ENCODE measurements at places on chromosomes 3 and 15.

DNA sequence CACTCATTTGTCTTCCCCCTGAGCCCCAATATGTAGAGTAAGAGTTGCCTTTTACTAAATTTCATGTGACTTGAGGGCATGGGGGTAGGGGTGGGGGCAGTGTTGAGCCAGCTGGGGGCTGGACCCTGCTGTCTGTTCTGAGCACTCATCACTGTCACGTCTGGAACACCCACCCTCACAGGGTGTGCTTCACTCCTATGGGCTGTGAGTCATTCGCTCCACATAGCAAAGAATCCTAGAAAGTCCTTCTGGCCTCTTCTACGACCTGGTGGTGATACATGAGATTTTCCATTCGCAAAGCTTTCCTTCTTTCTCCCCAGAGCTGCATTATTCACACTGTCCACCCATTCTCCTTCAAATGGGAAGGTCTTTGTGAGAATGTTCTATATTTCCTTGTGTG lies 43.6 kb upstream of the MGLL start:
- no peak for DNase-seq
- H3K27me3 ChIP-seq: no peaks in the 10 kb centered on the region
- no peak overlapping the region for H3K4me3 ChIP-seq
- no peaks in the 10 kb centered on the region for H3K4me1 ChIP-seq
- no peaks in the 10 kb centered on the region for H3K36me3 ChIP-seq

GRCh38 chr3:196666001-196666867 lies 26.7 kb downstream of the NRROS start:
- no peak overlapping the region for H3K27ac ChIP-seq
- no peaks in the 10 kb centered on the region for H3K36me3 ChIP-seq
- H3K27me3 ChIP-seq: no peaks in the 10 kb centered on the region
- H3K4me1 ChIP-seq: peaks cover under 1% of the 10 kb centered on the region

DNA sequence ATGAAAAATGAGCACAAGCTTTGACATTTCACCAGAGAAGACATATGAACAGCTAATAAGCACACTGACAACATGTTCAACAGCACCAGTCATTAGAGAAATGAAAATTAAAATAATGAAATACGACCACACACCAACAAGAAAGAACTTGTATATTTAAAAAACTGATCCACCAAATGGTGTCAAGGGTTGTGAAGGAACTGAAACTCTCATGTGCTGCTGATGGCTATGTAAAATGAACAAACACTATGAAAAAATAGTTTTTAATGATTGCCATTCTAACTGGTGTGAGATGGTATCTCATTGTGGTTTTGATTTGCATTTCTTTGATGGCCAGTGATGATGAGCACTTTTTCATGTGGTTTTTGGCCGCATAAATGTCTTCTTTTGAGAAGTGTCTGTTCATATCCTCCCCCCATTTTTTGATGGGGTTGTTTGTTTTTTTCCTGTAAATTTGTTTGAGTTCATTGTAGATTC lies 193.8 kb downstream of the SCAPER start:
- H3K4me3 ChIP-seq: no peak overlapping the region
- no peak for DNase-seq
- no peaks in the 10 kb centered on the region for H3K27me3 ChIP-seq
- H3K27ac ChIP-seq: no peak overlapping the region
- H3K4me1 ChIP-seq: no peaks in the 10 kb centered on the region
- H3K36me3 ChIP-seq: peaks cover 15% of the 10 kb centered on the region

GRCh38 chr3:9784965-9785364 lies 7.3 kb downstream of the TADA3 start:
- no peaks in the 10 kb centered on the region for H3K27me3 ChIP-seq
- peaks cover 85% of the 10 kb centered on the region for H3K36me3 ChIP-seq
- peaks cover 4% of the 10 kb centered on the region for H3K4me1 ChIP-seq
- no peak overlapping the region for H3K4me3 ChIP-seq
- no peak overlapping the region for H3K27ac ChIP-seq

- H3K36me3 ChIP-seq: no peaks in the 10 kb centered on the region
- H3K27me3 ChIP-seq: no peaks in the 10 kb centered on the region
- H3K4me1 ChIP-seq: no peaks in the 10 kb centered on the region
- H3K27ac ChIP-seq: no peak overlapping the region
Measured at GRCh38 chr3:7950890-7951289, 550.7 kb upstream of the LMCD1 start.

DNA sequence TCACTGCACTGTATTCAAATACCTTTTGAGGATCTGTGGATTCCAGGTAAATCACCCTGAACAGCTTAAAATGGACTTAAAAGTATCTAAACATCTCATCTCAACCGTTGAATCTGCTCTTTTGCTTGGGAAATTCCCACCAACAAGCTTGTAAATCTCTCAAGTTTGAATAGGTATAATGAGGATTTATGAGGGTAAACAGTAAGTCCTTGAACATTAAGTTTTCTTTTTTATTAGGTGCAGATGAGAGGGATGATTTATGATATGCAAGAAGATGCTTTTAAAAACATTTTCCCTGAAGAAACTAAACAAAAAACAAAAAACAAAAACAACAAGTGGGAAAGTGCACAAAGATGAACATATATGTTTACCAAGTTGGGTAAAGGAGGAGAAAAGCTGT lies 290.6 kb downstream of the ROBO1 start:
- H3K4me3 ChIP-seq: no peak overlapping the region
- DNase-seq: no peak
- H3K36me3 ChIP-seq: no peaks in the 10 kb centered on the region
- H3K4me1 ChIP-seq: no peaks in the 10 kb centered on the region
- no peaks in the 10 kb centered on the region for H3K27me3 ChIP-seq

DNA sequence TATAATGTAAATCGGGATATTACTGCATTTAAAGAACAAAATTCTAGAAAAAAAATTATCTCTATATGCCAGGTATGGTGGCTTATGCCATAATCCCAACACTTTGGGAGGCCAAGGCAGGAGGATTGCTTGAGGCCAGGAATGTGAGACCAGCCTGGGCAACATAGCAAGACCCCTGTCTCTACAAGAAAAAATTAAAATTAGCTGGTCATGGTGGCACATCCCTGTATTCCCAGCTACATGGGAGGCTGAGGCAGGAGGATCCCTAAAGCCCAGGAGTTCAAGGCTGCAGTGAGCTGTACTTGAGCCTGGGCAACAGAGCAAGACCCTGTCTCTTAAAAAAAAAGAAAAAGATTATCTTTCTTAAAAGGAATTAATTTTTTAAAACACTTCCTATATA lies 12.8 kb downstream of the SENP7 start:
- H3K36me3 ChIP-seq: peaks cover 11% of the 10 kb centered on the region
- H3K4me1 ChIP-seq: no peaks in the 10 kb centered on the region
- DNase-seq: no peak
- H3K27ac ChIP-seq: no peak overlapping the region
- no peak overlapping the region for H3K4me3 ChIP-seq

DNA sequence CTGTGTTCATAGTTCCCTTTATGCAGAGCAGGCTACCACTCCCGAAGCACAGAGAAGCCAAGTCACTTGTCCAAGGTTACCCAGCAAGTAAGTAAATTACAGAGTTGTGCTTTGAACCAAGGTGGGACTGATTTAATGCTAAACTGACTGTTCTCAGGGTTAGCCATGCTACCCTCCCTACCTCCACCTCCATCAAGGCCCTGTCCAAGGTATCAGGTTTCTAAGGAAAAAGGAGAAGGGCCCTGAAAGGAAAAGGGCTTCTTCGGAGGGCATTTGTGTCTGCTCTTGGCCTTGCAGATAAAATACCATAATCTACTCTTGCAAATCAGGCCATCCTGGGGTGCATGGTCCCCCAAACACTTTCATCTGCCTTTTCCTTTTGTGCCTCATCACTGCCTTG lies 288.1 kb upstream of the LRRFIP2 start:
- no peak overlapping the region for H3K4me3 ChIP-seq
- H3K4me1 ChIP-seq: peaks cover 16% of the 10 kb centered on the region
- H3K27ac ChIP-seq: no peak overlapping the region

DNA sequence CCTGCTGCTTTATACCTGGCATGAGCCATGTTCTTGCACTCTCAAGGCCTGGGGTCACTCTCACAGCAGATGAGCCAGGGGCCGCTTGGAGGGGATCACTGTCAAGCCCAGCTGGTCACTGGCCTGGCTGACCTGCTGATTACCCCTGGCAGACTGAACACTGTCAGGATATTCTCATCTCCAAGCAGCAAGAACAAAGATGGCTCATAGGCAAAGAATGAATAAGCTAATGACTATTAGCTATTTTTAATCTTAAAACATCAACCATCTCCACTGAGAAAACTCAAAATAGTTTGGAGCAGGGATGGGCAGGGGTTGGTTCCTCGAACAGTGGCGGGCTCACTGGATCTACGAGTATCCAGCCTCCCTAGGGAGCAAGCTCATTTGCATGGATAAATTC lies 64.4 kb upstream of the ACAN start:
- no peaks in the 10 kb centered on the region for H3K4me1 ChIP-seq
- no peak overlapping the region for H3K27ac ChIP-seq
- DNase-seq: no peak
- H3K27me3 ChIP-seq: peaks cover 10% of the 10 kb centered on the region
- H3K4me3 ChIP-seq: no peak overlapping the region
- no peaks in the 10 kb centered on the region for H3K36me3 ChIP-seq

DNA sequence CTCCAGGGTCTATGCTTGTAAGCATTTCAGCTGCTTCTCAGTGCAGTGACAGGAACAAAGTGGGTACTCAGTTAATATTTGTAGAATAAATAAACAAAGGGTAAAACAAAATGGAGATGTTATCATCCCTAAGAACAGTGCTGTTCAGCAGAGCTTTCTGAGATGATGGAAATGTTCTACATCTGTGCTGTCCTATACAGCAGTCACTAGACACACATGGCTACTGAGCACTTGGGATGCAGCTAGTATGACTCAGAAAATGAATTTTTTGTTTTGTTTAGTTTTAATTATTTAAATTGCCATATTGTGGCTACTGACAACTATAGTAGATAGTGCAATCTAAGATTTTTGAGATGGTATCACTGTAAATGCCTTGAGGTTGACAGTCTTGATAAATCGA lies 283.8 kb upstream of the ADAMTS9 start:
- H3K4me3 ChIP-seq: no peak overlapping the region
- no peaks in the 10 kb centered on the region for H3K27me3 ChIP-seq
- no peaks in the 10 kb centered on the region for H3K4me1 ChIP-seq
- no peak for DNase-seq
- no peaks in the 10 kb centered on the region for H3K36me3 ChIP-seq

DNA sequence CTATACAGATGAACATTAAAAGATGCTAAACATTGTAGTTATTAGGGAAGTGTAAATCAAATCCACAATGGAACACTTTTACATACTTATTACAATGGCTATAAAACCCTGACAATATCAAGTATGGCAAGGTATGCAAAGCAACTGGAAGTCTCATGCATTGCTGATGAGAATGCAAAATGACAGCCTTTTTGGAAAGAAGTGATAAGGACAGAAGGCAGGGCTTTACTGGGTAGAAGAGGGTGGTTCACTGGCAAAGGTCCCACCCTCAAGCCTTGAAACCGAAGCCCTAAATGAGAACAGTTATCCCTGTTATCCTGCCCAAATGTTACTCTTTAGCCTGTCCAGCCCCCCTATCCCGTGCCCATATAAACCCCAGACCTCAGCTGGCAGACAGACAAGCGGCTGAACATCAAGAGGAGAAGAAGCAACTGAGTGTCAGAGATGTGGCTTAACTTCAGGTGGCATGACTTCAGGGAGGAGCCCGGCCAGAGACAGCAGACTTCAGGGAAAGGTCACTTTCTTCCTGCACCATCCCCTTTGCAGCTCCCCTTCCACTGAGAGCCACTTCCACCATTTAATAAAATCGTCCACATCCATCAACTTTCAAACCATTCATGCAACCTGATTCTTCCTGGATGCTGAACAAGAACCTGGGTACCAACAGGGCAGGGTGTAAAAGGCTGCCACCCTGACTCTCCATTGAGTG lies 732 bp upstream of the GCSAM start:
- H3K36me3 ChIP-seq: no peaks in the 10 kb centered on the region
- no peak for DNase-seq
- H3K27me3 ChIP-seq: no peaks in the 10 kb centered on the region
- no peak overlapping the region for H3K27ac ChIP-seq

DNA sequence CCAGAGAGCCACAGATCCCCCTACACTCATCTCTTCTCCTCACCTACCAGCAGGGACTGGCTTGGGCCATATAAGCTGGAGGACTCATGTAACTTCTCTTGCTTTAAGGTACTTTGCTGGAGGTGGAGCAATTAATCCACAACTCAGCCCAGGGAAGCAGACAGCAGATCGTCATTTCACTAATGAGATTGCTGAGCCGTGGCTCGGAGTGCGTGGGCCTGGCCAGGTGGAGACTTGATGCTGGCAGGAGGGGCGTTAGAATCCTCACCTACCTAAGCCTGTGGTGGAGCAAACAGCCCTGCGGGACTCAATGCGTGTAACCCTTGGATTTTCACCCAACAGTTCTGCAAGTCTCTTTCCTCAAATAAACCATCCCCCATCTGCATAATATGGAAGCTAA lies 253.2 kb downstream of the RORA start:
- no peak for DNase-seq
- no peaks in the 10 kb centered on the region for H3K27me3 ChIP-seq
- no peaks in the 10 kb centered on the region for H3K36me3 ChIP-seq
- H3K4me3 ChIP-seq: no peak overlapping the region
- peaks cover 7% of the 10 kb centered on the region for H3K4me1 ChIP-seq

DNA sequence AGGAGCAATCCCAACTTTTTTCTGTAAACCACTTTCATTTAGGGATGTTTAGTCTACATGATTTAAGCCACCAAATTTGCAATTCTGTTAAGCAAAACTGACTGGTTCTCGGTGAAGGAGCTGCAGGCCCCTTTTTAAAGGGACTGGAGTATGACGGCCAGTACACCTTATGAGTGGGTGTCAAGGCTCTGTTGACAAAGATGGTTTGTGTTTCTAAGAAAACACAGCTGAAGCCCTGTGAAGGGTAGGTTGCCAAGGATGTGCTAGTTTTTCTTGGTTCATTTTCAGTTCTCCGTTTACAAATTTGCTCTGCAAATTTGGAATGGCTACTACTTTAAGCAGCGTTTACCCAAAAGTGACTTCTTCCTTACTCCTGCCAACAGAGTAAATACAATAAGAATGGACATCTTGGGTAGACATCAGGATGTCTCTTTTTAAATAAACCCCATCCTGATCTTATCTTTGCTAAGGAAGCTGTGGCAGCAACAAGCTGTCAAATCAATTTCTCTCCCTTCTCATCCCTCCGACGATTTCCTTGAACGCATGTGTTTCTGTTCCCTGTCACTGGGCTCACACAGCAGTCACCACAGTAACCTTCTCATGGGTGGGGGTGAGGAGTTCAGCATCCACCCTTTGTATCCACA lies 58.2 kb upstream of the CMTM8 start:
- H3K36me3 ChIP-seq: no peaks in the 10 kb centered on the region
- H3K4me3 ChIP-seq: no peak overlapping the region
- H3K4me1 ChIP-seq: peaks cover 4% of the 10 kb centered on the region
- no peak for DNase-seq
- H3K27me3 ChIP-seq: no peaks in the 10 kb centered on the region
- no peak overlapping the region for H3K27ac ChIP-seq

- H3K4me3 ChIP-seq: no peak overlapping the region
- no peaks in the 10 kb centered on the region for H3K4me1 ChIP-seq
- DNase-seq: no peak
- no peaks in the 10 kb centered on the region for H3K36me3 ChIP-seq
Measured at GRCh38 chr15:93359425-93360131, 270.6 kb upstream of the RGMA start.

- H3K27ac ChIP-seq: no peak overlapping the region
- no peak overlapping the region for H3K4me3 ChIP-seq
- no peaks in the 10 kb centered on the region for H3K27me3 ChIP-seq
- H3K36me3 ChIP-seq: no peaks in the 10 kb centered on the region
Measured at GRCh38 chr3:110814170-110815007, 257.2 kb upstream of the NECTIN3 start.

GRCh38 chr15:57595011-57595866 lies 3.5 kb downstream of the MYZAP start:
- H3K4me1 ChIP-seq: peaks cover 58% of the 10 kb centered on the region
- H3K36me3 ChIP-seq: no peaks in the 10 kb centered on the region
- peak overlapping the region; percentile 33 for H3K27ac ChIP-seq

GRCh38 chr3:65484964-65485363 lies 553.8 kb downstream of the MAGI1 start:
- DNase-seq: no peak
- H3K27me3 ChIP-seq: no peaks in the 10 kb centered on the region
- no peaks in the 10 kb centered on the region for H3K36me3 ChIP-seq

All from suprapubic skin (tissue), 4 donors.